Stimulated activated CD8-positive, alpha-beta memory T cell treated with anti-CD3 and anti-CD28 coated beads, Interleukin-7, amount 100 ng/mL, for 24 hours (primary cell): ENCODE measurements at places on chromosomes 3 and 15.

DNA sequence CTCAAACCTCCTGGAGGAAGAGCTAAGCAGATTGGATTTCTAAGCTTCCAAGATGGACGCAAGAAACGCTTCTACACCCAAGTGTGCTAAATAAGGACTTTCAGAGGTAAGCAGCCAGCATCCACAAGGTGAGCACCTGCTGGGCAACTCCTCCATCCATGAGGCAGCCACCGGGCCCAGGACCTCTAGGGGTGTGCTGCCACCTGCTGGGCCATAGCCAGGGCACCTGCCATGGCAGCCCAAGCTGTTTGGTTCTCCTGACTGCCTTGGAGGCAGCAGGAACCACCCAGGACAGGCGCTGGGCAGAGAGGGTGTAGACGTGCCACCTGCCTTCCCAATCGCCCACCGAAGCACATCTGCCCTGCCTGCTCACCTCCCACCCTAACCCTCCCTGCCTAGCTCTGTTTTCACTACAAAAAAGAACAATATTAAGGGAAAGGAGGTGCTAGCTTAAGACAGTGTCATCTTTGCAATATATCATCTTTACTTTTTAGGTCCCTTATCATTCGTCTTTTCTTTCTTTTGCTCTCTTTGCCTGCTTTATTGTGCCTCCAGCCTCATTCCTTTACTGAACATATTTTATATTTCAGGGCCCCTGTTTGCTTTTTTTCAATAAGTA is 12.9 kb downstream of the C15orf62 start:
- peak; percentile 52 for DNase-seq

- no peak for DNase-seq
Measured at GRCh38 chr3:110579840-110580550, 491.6 kb upstream of the NECTIN3 start.

DNA sequence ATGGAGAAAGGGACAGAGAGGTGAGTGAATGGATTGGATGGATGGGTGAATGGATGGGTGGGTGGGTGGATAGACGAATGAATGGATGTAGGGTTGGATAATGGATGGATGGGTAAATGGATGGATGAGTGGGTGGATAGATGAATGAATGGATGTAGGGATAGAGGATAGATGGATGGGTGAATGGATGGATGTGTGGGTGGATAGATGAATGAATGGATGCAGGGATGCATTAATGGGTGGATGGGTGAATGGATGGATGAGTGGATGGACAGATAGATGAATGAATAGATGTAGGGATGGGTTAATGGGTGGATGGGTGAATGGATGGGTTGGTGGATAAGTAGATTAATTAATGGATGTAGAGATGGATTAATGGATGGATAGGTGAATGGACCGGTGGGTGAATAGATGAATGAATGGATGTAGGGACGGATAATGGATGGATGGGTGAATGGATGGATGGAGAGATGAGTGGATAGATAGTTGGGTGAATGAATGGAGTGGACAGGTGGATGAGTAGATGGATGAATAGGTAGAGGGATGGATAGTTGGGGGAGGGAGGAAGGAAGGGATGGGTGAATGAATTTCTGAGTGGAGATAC is 28.6 kb downstream of the CACNA2D3 start:
- DNase-seq, result no peak

GRCh38 chr15:80747317-80748053 is 31.7 kb upstream of the CEMIP start:
- DNase-seq, result no peak

- no peak for DNase-seq
Measured at GRCh38 chr3:51336261-51336660, 48.8 kb upstream of the MANF start.

- DNase-seq, result no peak
Measured at GRCh38 chr3:188607805-188608315, 453.9 kb downstream of the LPP start.

GRCh38 chr3:87791248-87792027 is 267.4 kb downstream of the CGGBP1 start:
- no peak for DNase-seq

DNA sequence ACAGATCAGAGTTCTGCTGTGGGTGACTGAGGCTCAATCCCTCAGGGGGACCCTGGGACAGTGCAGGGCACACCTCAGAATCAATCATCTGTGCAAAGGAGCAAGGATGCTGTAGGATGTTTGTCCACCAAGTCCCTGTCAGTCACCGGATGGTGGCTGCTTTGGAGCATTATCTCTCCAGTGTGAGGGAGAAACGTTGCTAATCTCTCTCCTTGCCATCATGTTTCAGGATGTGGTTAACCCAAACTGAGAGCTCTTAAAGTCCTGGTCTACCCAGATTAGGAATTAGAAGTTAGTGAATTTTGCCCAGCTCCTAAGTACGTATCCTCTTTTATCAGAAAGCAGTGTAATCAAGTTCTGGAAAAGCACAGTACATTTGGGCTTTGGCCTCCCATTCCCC is 26.2 kb upstream of the LRRC3B start:
- no peak for DNase-seq

DNA sequence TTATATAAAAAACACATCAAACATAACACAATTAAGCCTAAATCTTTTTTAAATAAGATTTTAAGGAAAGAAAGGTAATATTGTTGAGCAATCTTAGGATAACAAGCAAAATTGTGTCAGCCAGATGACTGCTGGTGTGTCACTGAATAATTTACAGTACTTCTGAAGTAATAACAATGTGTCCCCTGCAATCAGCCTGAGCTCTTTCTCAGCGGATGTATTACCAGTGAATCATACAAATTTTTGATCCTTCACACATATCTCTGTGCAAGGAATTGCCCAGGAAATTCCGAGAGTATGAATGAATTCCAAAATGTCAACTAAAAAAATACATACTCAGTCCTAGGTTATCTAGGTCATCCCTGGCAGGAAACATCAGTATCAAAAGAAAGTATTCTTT is 76.6 kb upstream of the PTX3 start:
- no peak for DNase-seq

GRCh38 chr3:46709157-46709654 is 8.0 kb downstream of the TMIE start:
- no peak for DNase-seq

- no peak for DNase-seq
Measured at GRCh38 chr15:68819495-68820294, 1.0 kb downstream of the ANP32A start.

DNA sequence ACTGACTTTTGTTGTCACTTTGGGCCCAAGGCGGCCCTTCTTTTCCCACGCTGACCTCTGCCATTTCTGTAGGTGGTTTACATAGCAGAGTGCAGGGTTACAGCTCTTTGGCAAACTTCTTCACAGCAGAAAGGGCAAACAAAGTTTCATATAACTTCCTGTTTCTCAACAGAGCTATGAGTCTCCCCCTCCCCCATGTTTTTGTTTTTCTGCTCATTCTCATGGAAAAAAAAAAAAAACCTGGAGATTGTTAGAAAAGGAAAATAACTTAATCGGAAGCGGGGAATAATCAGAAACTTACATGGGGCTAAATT is 342.0 kb upstream of the NR2F2 start:
- no peak for DNase-seq

GRCh38 chr15:64209680-64210334 is 47.0 kb upstream of the PPIB start:
- DNase-seq, result no peak

DNA sequence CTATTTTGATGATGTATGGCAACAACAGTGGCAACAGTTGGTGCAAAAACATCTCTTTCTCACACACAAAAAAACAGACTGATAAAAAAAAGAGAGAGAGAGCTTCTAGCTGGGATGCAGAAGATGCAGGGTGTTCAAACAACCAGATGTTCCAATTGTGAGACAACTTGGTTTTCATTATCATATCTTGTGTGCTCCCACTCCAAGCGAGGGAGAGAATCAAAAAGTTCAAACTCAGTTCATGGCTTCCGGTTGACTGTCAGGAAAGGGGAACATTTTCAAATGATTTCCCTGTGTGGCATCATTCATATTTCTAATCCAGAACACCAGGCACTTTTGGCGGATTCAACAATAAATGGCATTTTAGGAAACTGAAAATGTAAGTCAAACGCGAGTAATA is 72.1 kb downstream of the RSL24D1 start:
- no peak for DNase-seq

- DNase-seq, result no peak
Measured at GRCh38 chr3:41508063-41508696, 308.9 kb downstream of the CTNNB1 start.

GRCh38 chr3:58693940-58694850 is 27.6 kb upstream of the FAM3D start:
- no peak for DNase-seq

DNA sequence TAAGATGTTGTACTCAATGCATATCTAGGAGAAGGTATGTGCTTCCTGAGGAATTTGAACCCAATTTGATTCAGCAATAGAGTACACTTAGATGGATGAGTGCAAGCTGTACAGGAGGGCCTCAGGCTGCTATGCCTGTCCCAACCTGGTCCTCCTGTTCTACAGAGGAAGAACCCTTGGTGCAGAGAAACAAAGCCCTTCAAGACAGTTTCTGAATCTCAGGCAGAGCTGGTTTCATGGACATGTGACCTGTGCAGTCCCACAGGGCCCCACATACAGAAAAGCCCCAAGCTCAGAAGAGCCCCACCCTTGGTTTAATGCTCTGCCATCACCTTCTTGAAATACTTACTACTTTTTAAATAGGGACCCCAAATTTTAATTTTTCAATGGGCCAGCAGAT is 15.3 kb downstream of the FOXP1 start:
- DNase-seq, result no peak

DNA sequence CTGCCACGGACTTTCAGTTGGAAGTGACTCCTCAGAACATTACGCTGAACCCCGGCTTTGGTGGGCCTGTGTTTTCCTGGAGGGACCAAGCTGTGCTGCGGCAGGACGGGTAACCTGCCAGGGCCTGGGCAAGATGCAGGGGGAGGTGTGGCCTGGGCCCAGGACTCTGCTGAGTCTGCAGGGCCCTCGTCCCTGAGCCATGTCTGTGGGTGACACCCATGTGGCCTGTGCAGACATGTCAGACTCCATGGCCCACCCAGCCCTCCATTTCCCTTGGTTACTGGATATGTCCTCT is 4.9 kb upstream of the ITIH3 start:
- DNase-seq, result no peak

DNA sequence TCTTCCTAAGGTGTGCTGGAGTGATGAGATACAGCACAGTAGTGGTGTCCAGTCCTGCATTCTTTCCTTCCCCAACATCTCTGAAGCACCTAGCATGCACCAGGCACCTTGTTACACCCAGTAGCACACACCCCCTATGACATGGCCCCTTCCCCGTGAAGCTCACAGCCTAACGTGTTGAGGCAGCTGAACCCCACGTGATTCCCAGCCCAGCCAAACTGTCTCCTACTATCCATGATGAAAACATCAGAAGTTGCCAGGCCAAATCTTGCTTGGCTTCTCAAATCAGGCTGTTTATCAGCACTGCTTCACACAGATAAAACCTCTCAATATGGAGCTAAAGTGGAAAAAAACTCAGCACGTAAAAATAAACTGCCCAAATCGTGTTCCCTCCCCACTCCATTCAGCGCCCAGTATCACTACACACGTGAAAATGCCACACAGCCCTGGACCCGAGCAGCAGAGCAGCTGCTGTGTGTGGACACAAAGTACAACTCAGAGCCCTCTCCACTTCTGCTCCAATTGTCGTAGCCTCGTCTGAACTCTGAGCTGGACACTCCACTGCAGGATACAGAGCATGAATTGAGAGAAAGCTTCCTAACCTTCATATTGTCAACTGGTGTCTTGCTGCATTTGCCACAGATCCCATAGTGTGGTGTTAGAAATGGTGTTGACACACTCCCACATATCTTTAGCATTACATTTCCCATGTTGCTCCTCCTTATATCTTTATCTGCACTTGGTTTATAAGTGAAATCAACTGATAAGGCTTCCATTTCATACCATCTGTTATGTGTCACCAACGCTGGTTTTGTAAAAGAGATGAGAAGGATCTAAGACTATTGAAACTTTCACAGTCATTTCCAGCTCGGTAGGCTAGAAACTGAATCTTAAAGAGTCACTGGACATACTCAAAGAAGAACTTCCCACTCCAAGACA is 279.8 kb downstream of the RORA start:
- DNase-seq, result no peak

DNA sequence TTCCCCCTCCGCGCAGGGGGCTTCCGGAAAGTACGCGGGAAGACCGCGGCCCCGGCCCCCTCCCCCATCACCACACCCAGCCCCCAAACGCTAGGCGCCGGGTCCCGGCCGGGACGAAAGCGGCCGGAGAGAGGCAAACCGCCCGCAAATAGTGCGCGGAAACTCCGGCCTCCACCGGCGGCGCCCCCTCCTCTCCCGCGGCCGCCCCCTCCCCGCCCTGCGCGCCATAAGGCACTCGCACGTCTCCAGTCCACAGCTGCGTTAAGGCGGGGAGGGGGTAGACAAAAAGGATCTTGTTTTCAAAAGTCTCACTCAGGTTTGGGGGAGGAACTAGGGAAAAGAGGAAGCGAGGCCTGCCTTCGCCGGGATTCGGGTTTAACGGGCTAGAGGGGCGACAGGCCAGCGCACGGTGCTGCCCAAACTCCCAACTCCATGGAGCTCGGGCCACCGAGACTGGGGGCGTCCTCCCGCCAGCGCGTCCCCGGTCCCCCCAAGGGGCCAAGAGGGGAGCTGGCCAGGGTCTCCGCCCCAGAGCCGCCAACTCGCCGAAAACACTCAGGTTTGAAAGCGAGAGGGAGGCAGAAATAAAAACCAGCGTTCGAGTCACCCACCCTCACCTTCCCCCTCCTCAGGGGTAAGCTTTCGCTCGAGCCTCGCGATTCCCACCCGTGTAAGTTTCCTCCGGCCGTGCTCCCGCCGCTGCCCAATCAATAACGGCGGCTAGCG is 1.8 kb downstream of the ANP32A start:
- peak; percentile 19 for DNase-seq
